ENCODE measurements at places on chromosomes 3 and 15.

GRCh38 chr15:27665002-27665401 lies 434.1 kb downstream of the OCA2 start:
- DNase-seq, result no peak

DNA sequence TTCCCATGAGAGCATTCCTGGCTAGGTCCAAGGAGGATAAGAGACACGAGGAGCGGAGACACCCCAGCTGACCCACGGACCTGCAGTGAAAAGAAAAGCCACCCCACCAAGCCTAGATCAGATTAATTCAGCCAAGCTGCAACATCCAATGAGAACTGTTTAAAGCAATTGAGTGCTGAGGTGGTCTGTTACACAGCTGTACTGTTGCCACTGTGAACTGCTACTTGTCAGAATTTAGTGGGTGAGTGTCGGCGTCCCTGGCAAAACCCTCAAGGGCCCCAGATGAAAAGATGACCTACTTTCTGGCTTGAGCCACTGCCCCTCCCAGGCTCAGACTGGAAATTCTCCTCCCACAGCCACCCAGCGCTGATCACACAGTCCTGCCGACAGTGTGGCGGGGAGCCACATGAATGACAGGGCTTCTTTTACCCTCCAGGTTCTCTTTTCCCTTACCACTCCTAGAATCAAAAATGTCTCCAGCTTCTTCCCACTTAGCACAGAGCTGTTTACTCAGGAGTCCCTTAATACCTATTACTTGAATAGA lies 26.4 kb upstream of the KBTBD12 start:
- no peak for DNase-seq

GRCh38 chr15:95609096-95609495 lies 721.4 kb upstream of the NR2F2 start:
- DNase-seq, result no peak

DNA sequence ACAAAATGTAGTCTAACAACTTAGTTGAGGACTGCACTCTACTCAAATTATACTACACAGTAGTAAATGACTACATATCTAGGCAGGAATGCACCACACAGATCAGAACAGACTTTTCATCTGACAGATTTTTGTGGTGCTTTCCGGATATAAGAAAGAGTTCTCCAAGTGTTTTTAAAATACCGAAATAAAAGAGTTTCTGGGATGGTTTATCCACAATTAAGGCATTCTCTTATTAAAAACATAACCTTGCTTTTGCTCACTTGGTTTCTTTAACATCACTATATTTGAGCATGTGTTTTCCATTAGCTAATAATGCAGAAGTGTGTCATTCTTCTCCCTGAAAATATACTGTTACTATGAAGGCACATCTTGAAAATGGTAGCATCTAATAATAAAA lies 132.9 kb downstream of the MAGI1 start:
- DNase-seq, result no peak

DNA sequence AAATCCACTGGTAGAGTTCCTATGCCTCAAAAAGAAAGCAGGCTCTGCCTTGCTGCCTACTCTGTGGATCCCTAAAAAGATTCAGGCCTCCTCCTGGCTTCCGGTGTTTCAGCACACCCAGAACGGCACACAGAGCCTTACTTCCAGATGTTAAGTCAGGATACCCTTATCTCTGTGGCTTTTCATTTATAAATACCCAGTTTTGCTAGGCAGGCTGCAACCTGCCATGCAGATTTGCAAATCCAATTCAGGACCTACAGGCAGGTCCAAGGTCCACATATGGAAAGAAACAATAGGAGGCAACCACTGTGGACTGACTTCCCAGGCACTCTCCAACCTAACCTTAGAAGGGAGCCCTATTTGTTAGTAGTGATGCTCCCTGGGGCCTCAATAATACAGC lies 30.7 kb downstream of the EFL1 start:
- DNase-seq, result no peak

GRCh38 chr3:160546727-160547126 lies 18.6 kb downstream of the KPNA4 start:
- DNase-seq, result no peak

DNA sequence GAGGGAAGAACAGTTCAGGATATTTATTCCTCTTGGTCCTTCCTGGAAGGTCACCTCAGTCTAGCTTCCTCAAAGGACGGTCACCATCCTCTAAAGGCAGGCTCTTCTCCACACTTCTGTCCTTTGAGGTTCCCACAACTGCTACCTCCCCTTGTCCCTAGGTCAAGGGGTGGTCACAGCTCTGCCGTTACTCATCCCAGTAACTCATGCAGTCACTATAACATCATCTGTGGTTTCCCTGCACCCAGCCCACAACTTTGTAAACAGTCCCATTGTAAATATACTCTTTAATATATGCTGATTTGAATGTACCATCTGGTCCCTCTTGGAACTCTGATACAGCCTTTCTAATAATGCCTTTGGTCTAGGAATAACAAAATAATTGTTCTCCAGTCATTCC lies 887.4 kb downstream of the FHIT start:
- DNase-seq, result no peak

GRCh38 chr3:133967992-133968892 lies 61.5 kb downstream of the SLCO2A1 start:
- no peak for DNase-seq

GRCh38 chr3:150149651-150150051 lies 179.0 kb upstream of the PFN2 start:
- DNase-seq, result no peak

- no peak for DNase-seq
Observed at GRCh38 chr3:173653781-173654180, 256.2 kb downstream of the NLGN1 start.

- peak; percentile 52 for DNase-seq
Observed at GRCh38 chr3:46566040-46566641, at the start of gene LRRC2. TSS of gene LRRC2 (minus strand) at chr3:46566302. CDS start at chr3:46551591, 14,711 bp downstream.

GRCh38 chr3:130565224-130565623 lies 48.2 kb downstream of the COL6A6 start:
- no peak for DNase-seq

- no peak for DNase-seq
Observed at GRCh38 chr3:43855674-43856299, 165.0 kb downstream of the ABHD5 start.

DNA sequence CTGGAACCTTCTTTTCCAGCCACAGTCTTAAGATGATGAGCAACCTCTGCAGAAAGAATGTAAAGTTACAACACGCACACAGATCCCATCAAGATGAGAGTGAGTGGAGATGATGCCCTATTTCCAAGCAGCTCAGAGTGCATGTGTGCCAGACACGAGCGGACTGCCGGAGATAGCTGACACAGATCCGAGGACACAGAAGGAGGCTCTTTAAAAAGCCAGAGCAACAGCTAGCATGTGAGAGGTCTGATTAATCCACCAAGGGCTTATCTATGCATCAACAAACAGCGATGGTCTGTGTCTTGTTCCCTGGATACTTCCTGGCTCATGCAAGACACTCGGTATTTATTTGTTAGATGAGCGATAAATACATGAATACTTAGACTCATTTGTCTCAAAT lies 128.6 kb upstream of the DLG1 start:
- no peak for DNase-seq

DNA sequence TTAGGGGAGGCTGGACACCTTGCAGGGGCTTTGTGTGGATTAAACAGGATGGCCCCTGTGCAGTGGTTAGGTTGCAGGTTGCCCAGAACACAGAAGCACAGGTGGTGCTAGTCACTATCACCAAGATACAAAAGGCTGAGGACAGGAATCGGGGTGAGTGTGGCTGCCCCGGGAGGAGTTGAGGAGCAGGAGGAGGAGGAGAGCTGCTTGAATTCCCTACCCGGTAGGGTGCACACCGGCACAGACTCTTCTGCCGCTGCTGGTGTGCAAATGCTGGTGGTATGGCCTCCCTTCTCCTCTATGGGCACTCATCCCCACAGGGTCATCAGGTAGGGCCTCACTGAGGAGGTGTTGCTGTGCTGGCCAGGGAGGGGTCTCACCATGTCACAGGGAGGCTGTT lies 67.5 kb upstream of the SMAD6 start:
- no peak for DNase-seq

GRCh38 chr3:31590650-31591049 lies 57.9 kb downstream of the STT3B start:
- no peak for DNase-seq

DNA sequence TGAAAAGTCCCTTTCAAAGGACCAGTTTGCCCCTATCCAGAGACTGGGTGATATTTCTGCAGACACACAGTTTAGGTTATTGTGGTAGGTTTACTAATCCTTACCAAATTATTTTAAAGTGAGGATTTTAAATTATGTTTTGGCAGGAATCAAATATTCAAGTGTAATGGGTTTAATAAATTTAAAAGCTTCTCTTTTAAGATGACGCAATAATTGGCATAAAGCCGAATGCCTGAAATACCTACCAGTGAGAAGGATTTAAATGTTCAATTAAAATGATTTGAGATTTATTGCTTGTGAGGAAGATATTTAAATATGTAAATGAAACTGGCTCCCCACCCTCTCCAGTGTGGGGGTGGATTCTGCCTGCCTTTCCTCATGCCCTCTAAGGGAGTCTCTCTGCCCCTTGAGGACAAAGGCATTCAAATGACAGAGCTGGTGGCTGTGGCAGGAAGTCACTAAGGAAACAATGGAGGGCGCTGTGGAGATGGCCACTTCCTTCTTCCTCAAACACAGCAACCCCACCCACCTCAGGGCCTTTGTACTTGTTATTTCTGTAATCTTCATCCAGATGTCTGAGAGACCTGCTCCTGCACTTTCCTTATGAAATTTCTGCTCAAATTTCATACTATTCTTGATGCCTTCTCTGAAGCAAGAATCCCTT lies 131.7 kb downstream of the TNIK start:
- peak; percentile 32 for DNase-seq

- no peak for DNase-seq
Observed at GRCh38 chr3:111299192-111299615, 227.6 kb downstream of the NECTIN3 start.

DNA sequence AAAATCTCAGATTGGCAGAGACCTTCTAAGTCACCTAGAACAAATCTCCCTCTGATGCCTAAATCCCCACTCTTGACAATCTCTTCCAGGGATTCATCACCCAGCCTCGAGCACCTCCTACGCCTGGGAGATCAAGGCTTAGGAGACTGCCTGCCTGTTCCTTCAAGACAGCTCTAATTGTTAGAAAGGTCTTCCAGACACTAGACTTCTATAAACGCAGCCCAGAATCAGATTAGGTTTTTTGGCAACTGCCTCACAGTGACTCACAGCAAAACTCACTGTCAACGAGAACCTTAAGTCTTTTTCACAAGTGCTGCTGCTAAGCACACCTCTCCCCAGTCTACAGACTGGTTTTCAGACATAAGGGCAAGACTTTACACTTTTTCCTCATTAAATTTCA lies 23.1 kb downstream of the SRGAP3 start:
- DNase-seq, result no peak

DNA sequence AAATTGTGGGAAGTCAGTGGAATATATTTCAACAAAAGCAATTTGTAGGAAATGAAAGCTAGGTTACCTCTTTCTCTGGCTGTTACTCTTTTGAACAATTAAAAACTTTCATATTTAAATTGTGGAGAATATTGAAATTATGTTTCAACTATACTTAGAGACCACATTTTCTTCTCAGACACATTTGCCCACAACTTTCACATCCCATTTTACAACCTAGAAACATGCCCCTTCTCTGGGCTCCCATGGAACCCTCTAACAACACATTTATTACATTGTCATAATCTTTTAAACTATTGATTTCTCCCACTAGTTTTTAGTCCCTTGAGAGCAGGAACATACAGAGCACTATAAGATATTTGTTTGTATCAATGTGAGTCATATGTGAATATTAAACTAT lies 211.7 kb upstream of the TTC14 start:
- DNase-seq, result no peak

- no peak for DNase-seq
Observed at GRCh38 chr3:99526921-99527320, 111.5 kb upstream of the COL8A1 start.

DNA sequence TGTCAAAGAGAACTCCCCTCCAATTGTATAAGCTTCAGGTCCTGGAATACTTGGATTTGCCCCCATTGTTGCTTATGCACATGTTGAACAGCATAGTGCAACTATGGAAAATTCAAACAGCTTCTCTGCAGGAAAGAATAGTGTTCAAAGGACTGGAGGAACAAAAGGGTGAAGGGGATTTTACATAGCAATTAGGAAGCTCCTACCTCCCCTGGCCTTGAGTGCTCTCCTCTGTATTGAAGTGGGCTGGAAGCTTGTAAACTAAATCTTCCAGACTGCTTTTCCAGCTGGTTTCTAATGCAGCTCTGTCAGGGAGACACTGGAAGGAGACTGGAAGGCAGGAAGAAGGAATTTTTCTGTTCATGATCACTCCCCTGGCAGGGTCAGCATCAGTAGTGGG lies 7.2 kb upstream of the ELP6 start:
- no peak for DNase-seq

DNA sequence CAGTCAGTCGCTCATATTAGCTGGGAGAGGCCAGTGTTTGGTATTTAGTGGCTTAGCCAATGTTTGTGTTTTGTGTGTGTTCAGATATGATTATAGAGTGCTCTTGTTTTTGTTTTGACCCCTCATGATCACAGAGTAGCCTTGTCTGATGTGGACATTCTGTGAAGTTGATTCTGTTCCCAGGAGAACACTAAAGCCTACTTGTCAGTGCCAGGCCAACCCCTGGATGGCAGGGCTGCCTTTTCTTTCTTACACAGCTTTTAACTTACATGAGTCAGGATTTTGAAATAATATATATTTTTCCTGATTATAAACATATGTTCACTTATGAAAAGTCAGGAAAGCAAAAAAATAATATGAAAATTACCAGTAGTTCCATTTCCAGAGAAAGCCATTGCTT lies 11.9 kb downstream of the CFAP161 start:
- DNase-seq, result no peak

DNA sequence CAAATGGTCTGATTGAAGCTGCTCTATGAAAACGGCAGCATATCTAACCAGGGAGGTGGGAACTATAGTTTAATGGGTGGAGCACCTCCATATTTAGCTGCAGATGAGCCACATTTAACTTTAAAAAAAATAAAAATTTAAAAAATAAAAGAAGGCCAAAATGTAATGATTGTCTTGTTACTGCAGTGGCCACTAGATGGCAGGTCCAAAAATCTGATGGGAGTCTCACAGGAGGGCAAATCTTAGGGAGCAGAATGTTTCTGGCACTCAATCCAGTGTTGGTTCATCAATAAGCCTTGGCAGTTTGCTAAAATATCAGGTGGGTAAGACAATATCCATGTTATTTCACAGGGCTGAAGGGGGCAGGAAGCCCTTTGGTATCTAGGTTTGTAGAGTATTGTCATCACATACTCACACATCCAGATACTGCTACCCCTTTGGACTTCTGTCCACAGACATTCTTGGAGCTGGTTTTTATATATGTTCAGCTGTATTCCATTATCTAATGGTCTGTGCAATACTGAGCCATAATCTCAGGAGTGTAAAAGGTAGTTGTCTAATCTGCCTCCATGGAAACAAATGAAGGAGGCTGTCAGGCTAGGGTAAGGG lies 233.3 kb downstream of the TIGIT start:
- DNase-seq, result no peak
